Cardiac septum (tissue), 1 donor: ENCODE measurements at places on chromosomes 16 and 17. TPM values are rescaled to one million over a fixed set of nuclear protein-coding genes. Genes with fewer than 3 reads are reported as not detected.

Gene PRSS53
- total RNA-seq, result 0.59 TPM

Gene MMP28
- total RNA-seq, result 1.2 TPM

Gene DHRS7C
- 0.89 TPM for total RNA-seq

Gene CYBA
- 26.8 TPM for total RNA-seq

Gene EPX
- not detected for total RNA-seq

Gene OTOP2
- not detected for total RNA-seq

Gene KCTD19
- total RNA-seq, result not detected

Gene MC1R
- total RNA-seq, result 4.0 TPM

Gene INCA1
- 1.8 TPM for total RNA-seq

Gene TBC1D3K
- total RNA-seq, result not detected

Gene SPATA33
- total RNA-seq, result 4.3 TPM

Gene PFN1
- 204 TPM for total RNA-seq

Gene ERCC4
- total RNA-seq, result 12.4 TPM

Gene RGS11
- 31.4 TPM for total RNA-seq

Gene KIFC3
- 70.1 TPM for total RNA-seq

DNA sequence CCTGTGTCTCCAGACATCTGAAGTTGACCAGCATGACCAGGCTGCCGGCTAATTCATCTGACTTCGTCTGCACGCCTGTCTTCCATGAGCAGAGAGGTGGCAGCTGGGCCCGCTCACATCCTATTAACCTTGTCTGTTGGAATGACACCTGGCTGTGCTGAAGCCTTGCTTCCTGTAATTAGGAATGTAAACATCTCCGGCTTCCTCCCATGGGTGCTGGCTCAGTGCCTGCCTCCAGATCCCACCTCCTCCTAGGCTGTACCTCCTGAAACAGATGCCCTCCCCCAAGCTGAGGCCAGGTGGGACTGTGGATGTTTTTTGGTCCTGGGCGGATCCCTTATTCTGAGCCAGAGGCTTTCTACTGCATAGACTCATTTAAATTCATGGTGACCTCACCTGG lies 296.3 kb downstream of the HS3ST4 start:
- no peak for DNase-seq

- DNase-seq, result peak; percentile 46
Observed at GRCh38 chr17:77798481-77798880, 160.0 kb upstream of the TNRC6C start.

GRCh38 chr16:70735141-70735979 lies 49.5 kb upstream of the MTSS2 start:
- DNase-seq, result peak; percentile 70

GRCh38 chr16:72129976-72130656 lies 36.5 kb downstream of the DHX38 start:
- no peak for DNase-seq

GRCh38 chr17:75457047-75457654 lies 716 bp downstream of the TMEM94 start:
- DNase-seq, result no peak

- DNase-seq, result no peak
Observed at GRCh38 chr17:19520641-19521040, 13.0 kb upstream of the SLC47A1 start.

GRCh38 chr17:66149562-66149961 lies 42.4 kb downstream of the CEP112 start:
- no peak for DNase-seq

DNA sequence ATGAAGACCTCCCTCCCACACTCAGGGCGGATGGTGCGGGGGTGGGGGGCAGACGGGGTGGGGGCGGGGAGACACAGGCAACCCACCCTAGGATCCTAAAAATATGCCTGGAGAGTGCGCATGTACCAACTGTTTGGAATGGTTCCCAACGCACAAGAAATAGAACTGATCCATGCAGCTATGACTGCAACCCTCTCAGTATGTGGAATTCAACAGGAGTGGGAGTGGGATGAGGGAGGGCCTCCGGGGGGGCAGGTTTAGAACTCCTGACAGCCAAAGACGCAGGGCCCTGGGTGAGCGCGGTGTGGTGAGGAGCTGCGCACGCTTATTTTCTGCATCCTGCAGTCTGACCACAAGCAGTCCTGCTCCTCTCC lies 1.1 kb upstream of the P2RX5 start:
- no peak for DNase-seq

GRCh38 chr16:75495076-75495674 lies at the start of gene CHST6:
CHST6 (minus strand) TSS chr16:75495441; CDS start chr16:75479828, 15,613 bp downstream.
- DNase-seq, result no peak

DNA sequence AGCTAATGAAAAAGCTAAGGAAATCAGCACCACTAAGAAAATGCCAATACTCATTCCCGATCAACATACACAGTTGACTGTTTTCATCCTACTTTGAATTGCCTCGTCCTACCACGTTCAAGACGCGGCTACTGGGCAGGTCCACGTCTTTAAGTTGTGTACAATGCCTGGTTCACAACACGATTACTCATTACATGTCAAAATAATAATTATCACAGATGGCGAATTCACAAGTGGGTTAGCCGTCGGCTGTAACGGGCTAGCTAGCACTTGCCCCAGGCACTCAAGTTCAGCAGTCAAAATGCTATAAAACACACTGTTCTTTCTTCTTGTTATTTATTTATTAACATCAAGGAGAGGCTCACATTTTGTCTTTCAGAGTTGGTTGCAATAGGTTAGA lies 124.2 kb downstream of the ZFHX3 start:
- peak; percentile 36 for DNase-seq

DNA sequence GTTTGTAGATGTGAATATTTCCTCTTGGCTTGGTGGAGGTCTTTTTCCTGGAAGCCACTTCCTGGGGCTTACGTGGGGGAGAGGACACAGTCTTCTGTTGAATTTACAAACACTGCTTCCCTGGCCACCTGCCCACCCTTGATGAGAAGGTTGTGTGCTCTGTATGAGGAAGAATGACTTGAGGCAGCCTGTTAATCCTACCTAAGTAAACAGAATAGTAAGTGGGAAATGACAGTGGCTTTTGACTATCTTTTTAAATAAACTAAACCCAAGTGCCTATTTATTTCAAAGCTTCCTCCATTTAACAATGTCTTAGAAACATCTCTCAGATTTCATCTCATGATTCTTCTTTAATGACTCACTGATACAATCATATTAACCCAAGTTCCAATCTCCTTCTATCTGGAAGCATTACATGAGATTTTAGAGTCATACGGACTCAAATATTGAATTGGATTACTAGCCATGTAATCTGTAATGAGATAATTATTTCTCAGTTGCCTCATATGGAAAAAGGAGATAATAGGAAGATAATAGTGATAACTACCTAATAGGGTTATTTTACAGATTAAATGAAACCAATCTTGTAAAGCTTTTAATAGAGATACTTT lies 96.6 kb upstream of the SMIM36 start:
- no peak for DNase-seq

- no peak for DNase-seq
Observed at GRCh38 chr17:48722915-48723422, at the start of gene PRAC2. PRAC2 (plus strand) TSS chr17:48723185; CDS start chr17:48724411, 1,226 bp downstream.

- DNase-seq, result no peak
Observed at GRCh38 chr17:35708951-35709350, 22.5 kb upstream of the RASL10B start.

GRCh38 chr16:84982434-84982833 lies 28.9 kb downstream of the ZDHHC7 start:
- DNase-seq, result no peak

DNA sequence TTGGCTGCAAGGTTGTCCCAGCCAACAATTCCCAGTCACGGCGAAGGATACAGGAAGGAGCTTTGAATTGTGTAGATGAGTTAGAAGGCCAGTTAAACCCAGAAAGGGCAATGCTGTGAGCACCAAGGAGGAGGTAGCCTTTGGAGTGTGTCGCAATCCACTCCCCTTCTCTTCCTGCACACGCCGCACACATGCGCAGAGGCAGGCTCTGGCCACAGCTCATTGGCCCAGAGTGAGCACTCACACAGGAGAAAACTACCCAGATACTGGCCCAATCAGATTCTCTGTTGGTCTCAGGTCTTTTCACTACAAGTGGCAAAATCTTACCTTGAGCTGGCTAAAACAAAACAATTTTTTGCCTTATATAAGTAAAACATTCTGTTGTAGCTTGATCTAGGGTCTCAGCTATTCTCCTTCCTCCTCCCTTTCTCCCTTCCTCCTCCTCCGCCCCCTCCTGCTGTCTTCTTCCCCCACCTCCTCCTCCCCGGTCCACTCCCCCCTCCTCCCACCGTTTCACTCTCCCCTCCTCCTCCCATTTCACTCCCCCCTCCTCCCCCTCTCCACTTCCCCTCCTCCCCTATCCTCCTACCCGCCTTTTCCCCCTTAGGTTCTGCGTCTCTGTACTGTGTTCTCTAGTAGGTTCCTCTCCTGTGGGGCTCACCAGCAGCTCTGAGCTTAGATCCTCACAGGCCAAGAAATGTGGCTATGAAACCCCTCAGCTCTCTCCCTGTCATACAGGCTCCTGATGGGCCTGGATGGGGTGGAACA lies 344.9 kb downstream of the CPPED1 start:
- DNase-seq, result peak; percentile 81

DNA sequence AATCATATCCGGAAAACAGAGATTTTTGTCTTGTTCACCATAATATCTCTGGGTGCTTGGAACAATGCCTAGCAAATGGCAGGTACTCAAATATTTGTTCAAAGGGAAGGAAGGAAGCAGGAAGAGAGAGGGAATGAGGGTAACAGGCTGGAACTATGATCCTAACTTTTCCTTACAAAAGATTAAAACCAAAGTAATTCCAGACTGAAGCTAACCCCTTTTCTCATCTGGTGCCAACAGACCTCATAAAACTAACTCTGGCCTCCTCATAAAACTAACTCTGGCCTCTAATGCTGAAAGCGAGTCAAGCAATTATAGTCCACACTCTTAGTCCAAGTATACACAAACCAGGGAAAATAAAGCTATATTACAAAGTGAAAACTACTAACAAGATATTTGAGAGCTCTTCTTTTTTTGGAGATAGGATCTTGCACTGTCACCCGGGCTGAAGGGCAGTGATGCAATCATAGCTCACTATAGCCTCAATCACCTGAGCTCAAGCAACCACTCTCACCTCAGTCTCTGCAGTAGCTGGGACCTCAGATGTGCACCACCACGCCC lies 84.6 kb downstream of the KANSL1 start:
- no peak for DNase-seq

GRCh38 chr17:40333781-40334448 lies 24.9 kb downstream of the RARA start:
- DNase-seq, result peak; percentile 93

GRCh38 chr16:11035096-11035495 lies 90.7 kb downstream of the CLEC16A start:
- no peak for DNase-seq

- no peak for DNase-seq
Observed at GRCh38 chr16:839643-840408, 39.3 kb upstream of the GNG13 start.

- DNase-seq, result no peak
Observed at GRCh38 chr16:83932955-83933673, 19.9 kb upstream of the OSGIN1 start.

GRCh38 chr16:55905651-55906050 lies 30.5 kb upstream of the CES5A start:
- no peak for DNase-seq

DNA sequence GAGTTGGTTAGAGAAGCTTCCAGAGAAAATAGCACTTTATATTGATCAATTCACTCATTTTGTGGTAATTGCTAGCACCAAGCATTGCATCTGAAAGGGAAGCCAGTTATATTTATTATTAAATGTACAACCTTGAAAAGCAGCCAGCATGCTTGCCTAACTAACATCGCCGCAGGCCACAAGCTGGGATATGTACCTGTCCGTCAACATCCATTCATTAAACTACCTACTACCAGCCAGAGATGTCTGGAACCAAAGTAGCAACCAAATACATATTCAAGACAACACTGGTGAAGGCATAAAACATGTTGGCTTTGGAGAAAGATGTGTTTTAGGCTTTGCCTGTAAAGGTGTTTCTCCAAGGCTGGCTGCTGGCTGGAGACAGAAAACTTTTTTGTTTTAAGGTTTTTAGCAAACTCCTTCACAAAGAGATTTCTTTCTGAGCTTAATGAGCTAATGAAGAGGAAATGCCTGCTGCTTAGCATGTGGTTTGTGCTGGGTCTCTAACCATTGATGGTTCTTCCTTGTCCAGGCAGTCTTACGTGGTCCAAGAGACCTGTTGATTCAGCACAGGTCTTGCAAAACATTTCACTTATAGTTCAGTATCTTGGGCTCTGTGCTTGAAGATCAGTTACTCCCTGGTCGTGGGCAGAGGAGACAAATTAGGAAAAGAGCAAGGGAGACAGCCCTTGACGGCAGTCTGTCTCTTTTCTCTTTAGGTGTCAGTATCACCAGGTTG lies 3.1 kb downstream of the ITPRIPL2 start:
- no peak for DNase-seq

GRCh38 chr16:66575060-66575459 lies 4.2 kb upstream of the CMTM2 start:
- no peak for DNase-seq

- DNase-seq, result no peak
Observed at GRCh38 chr17:69773081-69773480, 301.9 kb upstream of the KCNJ16 start.

DNA sequence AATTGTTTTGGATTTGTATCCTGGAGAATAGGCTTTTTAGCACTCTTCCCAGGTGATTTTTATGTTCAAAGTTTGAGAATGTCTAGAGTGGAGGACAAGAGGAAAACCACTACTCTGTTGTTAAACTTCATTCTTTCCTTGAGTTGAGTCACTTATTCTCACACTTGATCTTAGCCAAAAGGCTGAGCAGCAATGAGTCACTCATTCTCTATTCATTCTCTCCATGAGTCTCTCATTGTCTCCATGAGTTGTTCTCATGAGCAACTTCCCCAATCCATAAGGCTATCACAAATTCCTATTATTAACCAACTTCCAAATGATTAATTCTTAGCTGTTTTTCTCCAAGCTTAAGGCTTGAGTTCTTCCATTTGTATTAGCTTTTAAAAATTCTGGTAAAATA lies 1393.3 kb downstream of the CDH8 start:
- no peak for DNase-seq

GRCh38 chr17:2964370-2964769 lies 99.0 kb downstream of the OR1D5 start:
- no peak for DNase-seq

DNA sequence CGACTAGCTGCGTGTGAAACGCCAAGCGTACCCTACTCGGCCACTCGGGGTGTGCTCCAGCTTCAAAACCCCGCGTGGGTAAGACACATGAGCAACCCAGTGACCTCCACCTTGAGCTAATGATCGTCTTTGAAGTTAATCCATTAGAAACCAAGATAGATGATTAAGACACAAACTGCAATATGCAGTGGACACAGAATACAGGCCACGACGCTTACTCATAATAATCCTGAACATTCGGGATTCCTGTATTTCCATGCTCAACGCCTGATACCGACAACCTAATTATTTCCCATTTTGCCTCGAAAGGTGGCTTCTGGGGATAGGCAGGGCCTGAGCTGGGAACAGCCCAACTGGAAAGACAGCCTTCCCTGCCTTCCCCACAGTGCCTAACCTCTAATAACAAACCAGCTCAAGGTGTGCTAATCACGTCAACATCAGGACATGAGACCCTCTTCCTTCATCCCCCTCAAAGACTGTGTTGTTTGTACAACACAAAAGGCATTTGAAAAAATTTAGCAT lies 504 bp upstream of the COPRS start:
- DNase-seq, result no peak
